Thoracic aorta endothelial cell (primary cell): ENCODE measurements at places on chromosomes 6 and 20. TPM values are rescaled to one million over a fixed set of nuclear protein-coding genes. Genes with fewer than 3 reads are reported as not detected.

The PRND gene
- total RNA-seq: 1.2 and 2.3 TPM in 2 replicates

The SAMD3 gene
- total RNA-seq: not detected in 2 replicates

The LRFN2 gene
- not detected in 2 replicates for total RNA-seq

The FAM209A gene
- not detected in 2 replicates for total RNA-seq

The DSP gene
- total RNA-seq: under 0.01 and 0.22 TPM in 2 replicates

The MATN4 gene
- not detected in 2 replicates for total RNA-seq

The C6orf118 gene
- not detected in 2 replicates for total RNA-seq

The ZNF512B gene
- 12.9 and 16.4 TPM in 2 replicates for total RNA-seq

The ADGRF1 gene
- total RNA-seq: not detected in 2 replicates

The SYCP2 gene
- 0.50 and 0.80 TPM in 2 replicates for total RNA-seq

The FOXC1 gene
- total RNA-seq: 22.9 and 28.7 TPM in 2 replicates
